ENCODE measurements at places on chromosomes 4 and X.

- DNase-seq: no peak
Observed at GRCh38 chr4:112942077-112942476, 107.4 kb upstream of the ANK2 start.

- DNase-seq: no peak
Observed at GRCh38 chr4:148141501-148141900, 300.7 kb downstream of the NR3C2 start.

DNA sequence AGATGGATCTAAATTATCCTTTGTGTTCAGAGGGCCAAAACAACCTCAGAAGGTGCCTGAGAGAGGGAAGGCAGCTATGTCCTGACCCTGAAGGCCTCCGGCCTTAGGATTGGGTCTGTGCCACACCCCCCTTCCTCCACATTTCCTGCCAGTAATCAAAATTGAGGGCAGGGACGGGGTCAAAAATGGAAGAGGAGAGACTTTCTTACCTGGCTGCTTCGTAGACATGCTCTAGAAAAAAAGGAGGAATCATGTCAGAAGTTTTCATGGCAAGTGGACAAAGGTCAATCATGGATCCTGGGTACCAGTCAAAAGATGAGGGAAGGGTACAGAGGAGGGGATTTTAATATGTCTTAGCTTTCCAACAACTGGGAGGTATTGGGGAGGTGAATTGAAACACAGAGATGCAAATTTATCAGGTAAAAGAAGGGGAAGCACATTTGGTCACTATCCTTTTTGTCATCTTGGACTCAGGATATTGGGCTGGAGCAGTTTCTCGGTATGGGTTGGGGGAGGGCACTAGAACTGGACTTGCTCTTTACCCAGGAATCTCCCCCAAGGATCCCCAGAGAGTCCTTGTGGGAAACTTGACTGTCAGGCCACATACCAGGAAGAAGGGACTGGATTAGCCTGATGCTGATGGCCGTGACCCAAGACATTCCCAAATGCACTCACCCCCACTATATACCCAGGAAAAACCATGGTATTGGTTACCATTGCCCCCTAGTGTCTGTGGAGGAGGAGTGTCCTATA lies 17.1 kb downstream of the VSIG4 start:
- DNase-seq: no peak

- no peak for DNase-seq
Observed at GRCh38 chrX:129769467-129770154, 10.1 kb upstream of the SASH3 start.

- DNase-seq: no peak
Observed at GRCh38 chr4:55866290-55866907, 13.0 kb downstream of the EXOC1 start.

All from central memory CD8-positive, alpha-beta T cell (primary cell).